Activated CD8-positive, alpha-beta memory T cell treated with anti-CD3 and anti-CD28 coated beads for 1 hour (primary cell): ENCODE measurements at places on chromosomes 3 and 15.

- no peak for DNase-seq
These were observed 79.5 kb upstream of the EIF1B start for GRCh38 chr3:40229963-40230362.

DNA sequence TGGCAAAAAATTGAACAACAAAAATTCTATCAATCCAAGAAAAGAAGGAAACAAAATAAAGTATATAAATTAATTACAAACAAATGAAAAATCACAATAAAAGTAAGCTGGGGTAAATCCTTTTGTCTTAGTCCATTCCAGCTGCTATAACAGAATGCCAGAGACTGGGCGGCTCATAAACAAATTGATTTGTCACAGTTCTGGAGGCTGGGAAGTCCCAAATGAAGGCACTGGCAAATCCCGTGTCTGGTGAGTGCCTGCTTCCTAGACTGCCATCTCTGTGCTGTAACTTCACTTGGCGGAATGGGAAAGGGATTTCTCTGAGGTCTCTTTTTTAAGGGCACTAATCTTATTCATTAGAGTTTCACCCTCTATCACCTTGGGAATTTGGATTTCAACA, 53.6 kb upstream of the RPL35A start:
- no peak for DNase-seq

GRCh38 chr3:141405025-141405424, 36.7 kb downstream of the ZBTB38 start:
- no peak for DNase-seq

DNA sequence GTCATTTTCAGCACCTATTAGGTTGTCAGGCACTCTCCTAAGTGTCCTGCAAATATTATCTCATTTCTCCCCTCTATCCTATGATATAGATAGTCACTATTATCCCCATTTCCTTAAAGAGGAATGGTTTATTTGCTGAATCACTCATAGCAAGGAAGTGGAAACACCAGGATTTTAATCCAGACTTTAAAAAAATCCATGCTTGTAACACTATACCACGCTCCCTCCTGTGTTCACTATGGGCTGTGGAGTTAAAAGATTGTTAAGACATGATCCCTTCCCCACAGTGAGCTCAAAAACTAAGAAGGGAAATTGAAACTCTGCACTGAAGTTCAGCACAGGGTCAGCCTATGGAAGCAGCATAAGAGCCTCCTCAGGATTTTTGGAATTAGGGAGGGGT, 60.2 kb downstream of the TMEM39A start:
- DNase-seq, result no peak

GRCh38 chr3:41323467-41324155, 124.3 kb downstream of the CTNNB1 start:
- no peak for DNase-seq

DNA sequence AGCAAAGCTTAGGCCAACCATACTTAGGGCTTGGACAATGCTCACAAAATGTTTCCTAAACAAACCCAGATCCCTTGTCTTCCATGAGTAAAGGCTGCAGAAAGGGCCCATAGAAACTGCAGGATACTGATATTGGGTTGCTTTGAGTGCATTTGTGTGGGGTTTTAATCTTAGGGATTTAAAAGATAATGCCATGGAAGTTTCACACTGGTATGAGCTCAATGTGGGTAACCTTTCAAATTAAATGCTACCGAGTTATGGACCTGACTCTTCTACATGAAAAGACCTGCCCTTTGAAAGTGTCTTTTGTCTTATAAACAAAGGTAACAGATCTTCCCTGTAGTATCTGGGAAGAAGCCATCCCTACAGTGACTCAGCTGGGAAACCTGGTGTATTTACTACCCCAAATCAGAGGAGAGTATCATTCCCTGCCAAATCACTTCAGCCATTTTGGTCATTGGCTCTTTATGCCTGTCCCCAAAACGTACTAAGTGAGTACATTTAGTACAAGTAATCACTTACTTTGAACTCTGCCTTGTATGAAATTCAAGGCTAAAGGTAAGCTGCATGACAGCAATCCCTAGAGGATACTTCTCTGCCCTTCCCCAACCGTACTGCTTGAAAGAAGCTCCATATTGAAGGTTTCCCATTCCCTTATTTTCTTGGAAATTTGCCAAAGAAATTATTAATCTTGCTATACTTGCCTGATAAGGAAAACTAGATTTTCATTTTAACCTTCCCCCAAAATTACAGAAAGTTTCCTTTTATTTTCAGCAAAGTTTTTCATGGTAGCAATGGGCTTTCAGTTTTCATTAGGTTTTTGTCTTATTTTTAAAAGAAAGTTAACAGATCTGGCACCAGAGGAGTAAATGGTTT, 7.2 kb downstream of the TM4SF1 start:
- DNase-seq, result no peak

DNA sequence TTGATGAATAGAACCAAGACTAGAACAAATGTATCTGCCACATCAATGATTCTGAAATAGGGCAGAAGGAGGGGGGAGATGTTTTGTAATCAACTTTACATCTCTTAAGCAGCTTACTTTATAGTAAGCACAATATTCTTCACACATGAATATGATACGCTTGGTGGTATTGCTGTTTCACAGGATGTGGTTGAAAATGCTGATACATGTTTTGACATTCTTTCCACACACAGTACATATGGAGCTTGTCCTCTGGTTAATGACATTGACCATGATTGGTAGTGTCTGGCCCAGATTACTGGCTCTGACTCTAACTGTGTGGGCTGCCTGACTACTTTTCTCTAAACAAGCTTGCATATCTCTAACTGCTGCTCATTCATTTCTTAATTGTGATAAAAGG, 168.9 kb downstream of the KLHL25 start:
- no peak for DNase-seq

GRCh38 chr15:90103701-90104329, 1.5 kb upstream of the IDH2 start:
- no peak for DNase-seq

GRCh38 chr3:140765246-140765645, 87.4 kb downstream of the TRIM42 start:
- DNase-seq, result no peak

- no peak for DNase-seq
These were observed 45.1 kb downstream of the SCAP start for GRCh38 chr3:47430606-47431005.

- no peak for DNase-seq
These were observed 4.2 kb downstream of the B3GALNT1 start for GRCh38 chr3:161100994-161101393.

DNA sequence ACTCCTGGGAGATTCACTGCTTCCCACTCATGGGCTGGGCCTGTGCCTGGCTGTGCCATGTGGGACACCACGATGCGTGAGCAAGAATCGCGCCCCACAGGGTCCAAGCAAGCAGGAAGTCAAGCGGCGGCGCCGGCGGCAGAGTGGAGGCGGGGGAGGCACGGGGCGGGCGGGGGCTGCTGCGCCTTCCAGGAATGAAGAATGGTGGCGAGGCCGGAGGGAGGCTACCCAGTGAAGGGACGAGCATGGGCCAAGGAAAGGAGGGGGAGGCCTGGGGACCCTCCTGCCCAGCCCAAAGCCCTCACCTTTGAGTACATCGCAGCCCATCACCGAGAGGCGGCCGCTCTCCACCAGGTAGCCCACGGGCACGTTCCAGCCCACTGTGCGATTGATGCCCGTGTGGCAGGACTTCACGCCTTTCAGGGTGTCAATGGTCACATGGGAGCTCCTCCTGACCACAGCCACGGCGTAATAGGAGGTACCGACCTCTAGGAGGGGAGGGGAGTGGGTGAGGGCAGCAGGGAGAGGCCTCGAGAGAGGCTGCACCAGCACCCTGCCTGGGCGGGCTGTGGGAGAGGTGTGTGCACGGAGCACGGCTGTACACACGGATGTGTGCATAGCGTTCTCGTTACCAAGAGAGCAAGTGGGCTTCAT, 5.5 kb downstream of the MELTF start:
- DNase-seq, result no peak

DNA sequence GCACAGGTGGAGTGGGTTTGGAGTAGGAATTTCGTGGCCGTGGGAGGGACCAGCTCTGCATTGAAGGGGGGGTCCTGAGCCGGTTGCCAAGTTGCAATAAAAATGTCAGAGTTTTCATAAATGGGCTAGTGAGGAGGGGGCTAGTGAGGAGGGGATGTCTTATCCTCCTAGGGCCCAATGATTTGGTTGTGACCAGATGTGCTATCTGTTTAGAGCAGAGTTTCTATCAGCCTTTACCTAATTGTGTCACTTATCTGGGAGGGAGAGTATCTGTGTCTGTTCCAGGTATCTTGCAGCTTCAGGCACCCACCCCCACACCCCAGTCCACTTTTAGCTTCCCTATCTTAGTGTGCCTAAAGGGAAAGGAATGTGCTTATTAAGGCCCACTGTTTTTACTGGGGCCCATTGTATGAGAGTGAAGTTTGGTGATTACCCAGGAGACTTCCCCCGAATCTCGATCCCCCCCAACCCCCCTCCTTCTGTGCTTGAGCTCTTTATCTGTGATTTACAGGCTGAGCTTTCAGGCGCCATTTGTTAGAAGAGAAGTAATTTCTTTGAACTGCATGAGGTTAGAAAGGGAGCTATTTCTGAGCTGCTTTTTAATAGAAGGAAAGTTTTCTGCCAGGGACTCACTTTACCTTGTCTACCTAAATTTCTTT, 42.6 kb downstream of the PPCDC start:
- no peak for DNase-seq

DNA sequence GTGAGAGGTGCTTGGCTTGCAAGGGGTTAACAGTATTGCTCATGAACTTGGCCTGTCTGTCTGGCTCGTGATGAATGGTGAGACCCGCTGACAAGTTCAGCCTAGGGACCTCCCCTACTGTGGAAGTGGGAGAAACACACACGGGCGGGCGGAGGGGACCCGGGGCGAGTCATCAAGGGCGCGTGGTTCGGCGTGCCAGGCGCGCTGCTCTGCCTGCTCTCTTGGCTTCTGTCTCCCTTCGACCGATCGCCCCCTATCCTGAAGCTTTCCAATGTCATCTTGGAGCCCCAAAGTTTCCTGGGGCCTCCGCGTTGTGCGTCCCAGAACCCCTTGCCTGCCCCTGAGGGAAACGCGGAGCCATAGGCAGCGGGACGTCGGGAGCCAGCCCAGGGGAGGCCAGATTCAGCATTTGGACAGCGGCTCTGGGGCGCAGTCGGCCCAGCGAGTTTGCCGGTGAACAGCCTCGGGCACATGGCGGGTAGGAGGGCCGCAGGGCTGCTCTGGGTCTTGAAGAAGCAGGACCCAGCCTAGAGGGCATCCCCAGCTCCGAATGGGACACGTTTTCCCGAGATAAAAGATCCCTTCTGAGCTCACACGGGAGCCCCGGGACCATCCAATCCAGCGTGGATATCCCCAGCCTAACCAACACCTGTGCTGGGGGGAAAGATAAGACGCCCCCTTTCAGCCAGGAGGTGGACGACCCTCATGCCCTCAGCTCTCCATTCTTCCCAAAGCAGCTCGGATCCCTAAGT, 27.0 kb upstream of the POLG start:
- DNase-seq, result peak; percentile 18

GRCh38 chr3:15342246-15342645, 9.9 kb upstream of the SH3BP5 start:
- DNase-seq, result no peak

- no peak for DNase-seq
These were observed 78.6 kb upstream of the ADAMTS9 start for GRCh38 chr3:64766440-64766839.

- DNase-seq, result no peak
These were observed 928 bp downstream of the RAD18 start for GRCh38 chr3:8962226-8962861.

GRCh38 chr15:99145005-99145404, 40.1 kb downstream of the SYNM start:
- no peak for DNase-seq

DNA sequence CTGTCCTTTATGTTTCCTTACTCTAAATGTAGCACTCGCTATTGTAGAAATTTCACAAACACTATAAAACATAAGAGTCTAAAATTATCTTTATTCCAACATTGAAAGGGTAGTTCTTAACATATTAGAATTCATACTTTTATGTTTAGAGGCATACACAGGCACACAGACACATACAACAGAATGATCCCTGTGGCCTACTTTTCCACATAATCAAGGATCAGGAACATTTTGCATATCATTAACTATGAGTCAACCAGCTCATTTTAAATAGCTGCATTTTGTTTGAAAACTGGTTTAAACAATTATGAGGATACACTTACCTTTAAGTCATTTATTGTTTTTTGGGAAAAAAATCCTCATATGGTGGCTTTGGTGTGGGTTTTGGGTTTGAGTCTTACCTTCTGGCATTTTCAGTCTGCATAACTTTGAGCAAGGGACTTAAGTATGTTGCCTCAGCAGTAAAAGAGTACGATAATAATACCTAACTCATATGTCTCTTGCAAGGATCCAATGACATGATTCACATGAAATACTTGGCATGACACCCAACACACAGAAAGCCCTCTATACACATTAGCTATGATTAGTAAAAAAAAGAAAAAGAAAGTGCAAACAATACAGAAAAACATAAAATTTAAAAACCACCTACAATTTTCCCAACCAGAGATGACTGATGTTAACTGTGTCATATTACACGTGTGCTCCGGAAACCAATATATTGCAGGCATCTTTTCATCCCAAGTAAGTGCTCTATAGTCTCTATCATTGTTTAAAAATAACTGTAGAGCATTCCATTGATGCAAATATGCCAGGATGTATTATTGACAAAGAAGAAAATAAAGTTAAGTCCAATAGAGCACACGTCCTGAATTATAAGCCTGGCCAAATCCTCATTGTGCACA, 213.1 kb upstream of the ADAMTS9 start:
- no peak for DNase-seq

GRCh38 chr3:81550415-81550814, 211.0 kb downstream of the GBE1 start:
- DNase-seq, result no peak

GRCh38 chr3:33096093-33096868, 665 bp downstream of the GLB1 start:
- peak; percentile 29 for DNase-seq

DNA sequence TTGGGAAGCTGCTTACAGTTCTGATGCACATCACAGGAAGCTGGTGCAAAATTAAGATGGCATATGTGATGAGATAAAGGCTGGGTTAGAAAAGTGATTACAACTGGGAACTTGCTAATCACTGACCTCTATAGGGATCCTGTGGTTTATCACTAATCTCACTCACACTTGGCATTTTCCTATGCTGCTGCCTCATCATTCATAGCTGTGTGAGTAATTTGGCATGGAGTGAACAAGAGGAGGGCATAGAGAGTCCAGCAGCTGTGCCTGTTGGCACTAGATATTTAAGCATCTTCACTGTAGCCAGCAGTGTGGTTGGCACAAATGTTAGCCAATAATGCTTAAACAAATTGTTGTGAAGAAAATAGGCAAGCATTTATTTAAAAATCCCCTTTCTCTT, 217.7 kb upstream of the CGNL1 start:
- no peak for DNase-seq

GRCh38 chr15:63363292-63363691, 18.4 kb downstream of the CA12 start:
- DNase-seq, result no peak

- no peak for DNase-seq
These were observed 96.1 kb upstream of the CHD2 start for GRCh38 chr15:92803852-92804609.

DNA sequence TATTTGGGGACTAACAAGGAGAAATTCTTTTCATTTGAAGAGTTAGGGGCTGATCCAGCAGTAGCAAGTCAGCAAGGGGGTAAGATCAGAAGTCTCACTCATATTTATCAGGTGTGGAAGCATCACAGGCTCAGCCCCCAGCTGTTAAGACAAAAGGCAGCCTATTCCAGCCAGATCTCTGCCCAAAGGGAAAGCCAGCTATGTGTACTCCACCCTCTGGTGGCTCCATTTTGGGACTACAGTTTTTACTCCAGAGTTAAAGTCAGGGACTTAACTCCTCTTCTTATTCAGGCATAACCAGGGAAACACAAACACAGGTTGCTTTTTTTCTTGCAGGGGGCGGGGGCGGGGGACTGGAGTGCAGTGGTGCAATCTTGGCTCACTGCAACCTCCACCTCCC, 19.2 kb downstream of the UBP1 start:
- DNase-seq, result no peak
